GM03348 (cell line): ENCODE measurements at places on chromosomes 16 and 17.

DNA sequence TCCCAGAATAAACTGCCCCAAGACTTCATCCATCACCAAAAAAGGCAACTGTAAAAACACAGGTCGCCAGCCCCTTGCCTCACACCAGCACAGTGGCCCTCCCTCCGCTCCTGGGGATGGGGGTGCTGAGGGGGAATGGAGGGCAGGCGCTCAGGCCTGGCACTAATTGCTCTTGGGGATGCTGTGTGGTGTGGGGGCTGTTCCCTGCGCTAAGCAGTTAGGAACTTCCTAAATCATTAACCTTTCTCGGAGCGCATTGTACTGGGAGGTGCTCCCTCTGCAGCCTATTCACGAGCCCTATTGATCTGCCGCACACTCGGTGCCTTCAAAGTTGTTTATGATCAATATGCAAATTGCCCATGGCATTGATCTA is 199.9 kb downstream of the ZFHX3 start:
- no peak for DNase-seq

DNA sequence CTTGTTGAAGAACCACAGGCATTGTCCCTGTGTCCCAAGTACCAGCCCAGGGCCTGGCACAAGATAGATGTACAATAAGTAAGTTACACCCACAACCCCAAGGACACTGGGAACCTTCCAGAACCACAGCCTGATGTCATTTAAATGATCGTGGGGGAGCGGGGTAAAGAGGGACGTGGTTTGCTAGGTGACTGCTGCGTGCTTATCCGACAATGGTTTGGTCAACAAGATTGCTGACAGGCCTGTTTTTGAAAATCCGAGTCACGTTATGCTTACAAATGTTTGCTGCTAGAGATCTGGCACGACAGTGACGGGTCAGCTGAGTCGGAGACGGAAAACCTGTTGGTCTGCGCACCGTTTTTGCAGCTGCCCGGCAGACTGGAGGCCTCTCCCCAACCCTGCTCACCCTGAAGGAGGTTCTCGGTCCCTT is 22.8 kb downstream of the COTL1 start:
- no peak for DNase-seq

- no peak for DNase-seq
Observed at GRCh38 chr17:57862694-57863667, 13.1 kb upstream of the MRPS23 start.

DNA sequence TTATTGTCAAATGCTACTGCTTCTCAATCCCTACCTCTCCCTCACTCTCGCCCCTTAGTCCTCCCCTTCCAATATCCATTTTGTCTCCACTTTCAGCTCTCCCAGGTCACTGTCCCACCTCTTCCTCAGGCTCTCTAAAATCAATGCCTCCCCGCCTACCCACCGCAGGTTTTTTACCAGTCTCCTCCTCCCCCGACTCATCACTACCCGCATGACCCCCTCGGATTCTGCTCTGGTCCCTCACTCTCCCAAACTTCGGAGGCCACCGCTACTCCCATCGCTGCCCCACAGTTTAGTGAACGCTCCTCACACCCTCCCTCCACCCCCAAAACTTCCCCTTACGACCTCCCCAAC is 513 bp downstream of the CRLF3 start:
- DNase-seq = peak; percentile 50

DNA sequence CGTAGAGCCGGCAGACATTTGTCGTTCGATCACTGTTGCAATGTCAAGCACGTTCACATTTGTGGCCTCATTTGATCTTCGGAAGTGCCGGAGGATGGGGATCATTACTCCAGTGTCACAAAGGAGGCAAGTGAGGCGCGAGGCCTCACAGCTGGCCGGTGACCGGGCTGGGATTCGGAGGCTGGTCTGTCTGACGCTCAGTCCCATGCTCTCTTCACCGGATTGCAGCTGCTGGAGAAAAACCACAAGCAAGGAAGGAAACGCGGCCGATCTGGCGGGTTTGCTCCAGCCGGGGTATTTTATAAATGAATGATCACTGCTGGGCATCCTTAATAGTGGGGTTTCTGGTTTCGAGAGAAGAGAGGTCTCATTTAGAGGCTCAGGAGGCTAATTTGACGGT is 127.8 kb downstream of the OR1D5 start:
- no peak for DNase-seq

- peak; percentile 78 for DNase-seq
Observed at GRCh38 chr17:489758-490329, 137.2 kb upstream of the RPH3AL start.

GRCh38 chr17:74603037-74603635 is 11.1 kb upstream of the CD300LD start:
- no peak for DNase-seq

- DNase-seq = no peak
Observed at GRCh38 chr16:47571049-47571448, 109.9 kb downstream of the PHKB start.

GRCh38 chr16:4115209-4115948 is 863 bp downstream of the ADCY9 start:
- DNase-seq = peak; percentile 87

- no peak for DNase-seq
Observed at GRCh38 chr17:39595928-39596510, 11.7 kb downstream of the NEUROD2 start.
